CD4-positive, alpha-beta T cell treated with Interleukin-6 for 4 hours (primary cell): ENCODE measurements at places on chromosomes 5 and 9.

DNA sequence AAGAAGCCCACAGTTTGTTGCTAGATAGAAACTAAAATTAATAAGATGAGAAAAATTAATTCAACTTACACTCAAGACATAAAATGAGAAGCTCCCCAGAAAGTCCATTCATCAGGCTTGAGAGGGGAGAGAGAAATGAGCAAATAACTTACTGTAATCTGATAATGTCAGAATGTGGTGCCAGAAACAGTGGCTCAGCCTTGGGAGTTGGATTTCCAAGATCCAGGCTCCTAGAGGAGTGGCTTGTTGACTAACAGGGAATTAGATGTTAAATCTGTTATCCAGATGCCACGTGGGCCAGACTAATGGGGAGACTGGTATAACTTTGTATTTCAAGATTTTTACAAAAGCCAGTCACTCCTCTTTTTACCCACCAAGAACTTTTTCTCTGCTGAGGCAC lies 458.2 kb downstream of the GADD45G start:
- no peak for DNase-seq

GRCh38 chr9:91676046-91676445 lies 252.4 kb upstream of the NFIL3 start:
- DNase-seq, result no peak

DNA sequence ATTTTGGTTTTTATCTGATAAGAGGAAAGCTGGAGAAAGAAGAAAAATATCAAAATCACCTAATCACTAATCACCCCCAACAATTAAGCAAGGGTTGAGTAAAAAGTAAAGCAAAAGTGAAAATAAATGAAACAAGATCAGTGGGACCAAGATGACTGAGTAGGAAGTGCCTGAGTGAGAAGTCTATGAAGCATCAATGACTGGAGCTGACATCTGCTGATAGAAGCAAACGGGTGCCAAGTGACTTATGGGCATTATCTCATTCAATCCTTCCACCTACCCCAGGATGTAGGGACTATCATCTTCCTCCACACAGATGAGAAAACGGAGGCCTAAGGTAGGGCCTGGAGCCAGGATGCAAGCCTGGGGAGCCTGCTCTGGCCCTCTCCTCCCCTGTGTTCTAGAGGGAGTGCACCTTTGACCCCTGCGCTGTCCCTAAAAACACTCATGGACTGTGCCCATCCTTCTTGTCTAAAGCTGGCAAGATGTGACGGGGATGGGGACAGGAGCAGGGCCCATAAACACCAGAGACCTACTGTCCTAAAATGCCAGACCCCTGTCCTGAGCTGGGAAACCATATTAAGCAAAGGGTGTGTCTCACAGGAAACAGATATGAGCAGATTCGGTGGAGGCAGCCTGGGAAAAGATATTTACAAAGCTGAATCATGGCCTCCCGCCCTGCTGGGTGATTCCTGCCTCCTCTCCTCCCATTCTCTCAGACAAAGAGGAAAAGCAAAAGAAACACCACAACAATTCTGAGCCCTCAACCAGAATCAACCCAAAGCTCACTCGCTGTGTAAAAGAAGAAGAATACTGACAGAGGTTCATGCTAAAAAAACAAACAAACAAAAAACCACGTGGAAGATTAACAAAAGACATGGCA lies 116.0 kb downstream of the AUH start:
- DNase-seq, result no peak

GRCh38 chr9:98517761-98518160 lies 191.0 kb downstream of the GABBR2 start:
- no peak for DNase-seq

- DNase-seq, result no peak
Observed at GRCh38 chr5:174140452-174141020, 95.0 kb downstream of the NSG2 start.

- DNase-seq, result no peak
Observed at GRCh38 chr5:144581044-144581443, 410.4 kb downstream of the KCTD16 start.

DNA sequence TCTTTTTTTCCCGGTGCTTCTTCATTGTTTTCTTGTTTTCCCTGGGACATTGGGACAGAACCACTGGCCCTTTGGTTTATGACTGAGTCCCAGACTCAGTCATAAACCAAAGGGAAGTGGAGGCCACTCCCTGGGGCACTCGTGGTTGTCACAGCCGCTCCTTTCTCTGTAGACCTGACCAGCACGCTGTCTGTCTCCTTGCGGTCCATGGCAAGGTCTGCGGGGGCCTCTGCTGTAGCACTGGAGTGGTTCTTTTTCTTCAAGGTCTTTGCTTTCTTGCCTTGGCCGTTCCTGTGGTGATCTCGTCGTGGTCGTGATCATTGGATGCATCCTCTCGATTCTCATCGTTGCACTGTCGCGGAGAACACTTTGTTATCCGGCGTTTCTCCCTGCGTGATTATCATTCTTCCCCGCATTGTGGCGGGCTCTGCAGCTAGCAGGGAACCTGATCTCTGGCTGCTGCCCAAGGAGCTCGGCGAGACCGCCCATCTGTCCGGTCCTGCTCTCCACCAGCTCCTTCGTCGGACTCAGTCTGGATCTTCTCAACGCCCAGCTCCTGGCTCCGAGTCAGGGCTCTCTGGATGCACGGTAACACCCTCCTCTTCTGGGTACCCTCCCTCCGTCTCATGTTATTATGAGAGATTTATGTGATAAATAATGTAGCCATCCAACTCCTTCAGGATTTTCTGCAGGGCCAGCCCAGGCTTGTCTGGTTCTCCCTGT lies 43.5 kb upstream of the MPDZ start:
- DNase-seq, result no peak

DNA sequence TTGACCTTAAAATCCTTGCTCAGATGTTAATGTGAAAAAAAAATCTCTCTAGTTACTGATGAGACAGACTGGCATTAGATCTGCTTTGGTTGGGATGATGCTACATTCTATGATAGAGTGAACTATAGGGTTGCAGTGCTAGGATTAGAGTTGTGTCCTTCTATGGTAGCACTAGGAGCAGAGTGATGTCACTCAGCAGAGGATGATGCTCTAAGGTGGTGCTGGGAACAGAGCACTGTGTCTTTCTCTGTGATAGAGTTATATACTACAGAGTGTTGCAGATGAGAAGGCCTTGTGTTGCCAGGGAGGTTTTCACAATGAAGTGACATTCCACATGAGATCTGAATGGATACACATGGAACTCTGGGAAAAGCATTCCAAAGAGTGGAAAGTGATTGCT lies 462.3 kb downstream of the CDH12 start:
- DNase-seq, result no peak

DNA sequence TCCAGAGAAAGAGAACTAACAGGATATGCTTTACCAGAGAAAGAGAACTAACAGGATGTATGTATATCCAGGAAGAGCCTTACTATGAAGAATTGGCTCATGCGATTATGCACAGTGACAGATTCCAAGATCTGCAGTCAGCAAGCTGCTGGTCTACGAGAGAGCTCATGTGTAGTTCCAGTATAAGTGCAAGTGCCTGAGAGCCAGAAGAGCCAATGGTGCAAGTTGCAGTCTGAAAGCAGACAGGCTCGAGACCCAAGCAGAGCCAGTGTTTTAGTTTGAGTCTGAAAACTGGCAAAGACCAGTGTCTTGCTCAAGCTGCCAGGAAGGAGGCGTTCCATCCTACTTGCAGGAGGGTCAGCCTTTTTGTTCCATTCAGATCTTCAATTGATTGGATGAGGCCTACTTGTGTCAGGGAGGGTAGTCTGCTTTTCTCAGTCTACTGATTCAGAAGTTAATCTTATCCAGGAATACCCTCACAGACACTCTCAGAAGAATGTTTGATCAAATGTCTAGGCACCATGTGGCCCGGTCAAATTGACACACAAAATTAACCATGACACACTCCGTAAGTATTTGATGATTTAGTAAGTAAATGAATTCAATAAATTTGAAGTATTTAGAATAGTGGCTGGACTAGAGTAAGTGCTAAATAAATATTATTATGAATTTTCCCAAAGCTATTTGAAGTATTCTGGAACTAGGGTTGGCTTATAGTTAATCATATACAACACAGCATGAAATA lies 372.1 kb upstream of the SGCD start:
- no peak for DNase-seq

GRCh38 chr5:32059761-32060530 lies 114.2 kb downstream of the GOLPH3 start:
- DNase-seq, result no peak

GRCh38 chr5:14781106-14781505 lies 90.5 kb downstream of the ANKH start:
- DNase-seq, result no peak

DNA sequence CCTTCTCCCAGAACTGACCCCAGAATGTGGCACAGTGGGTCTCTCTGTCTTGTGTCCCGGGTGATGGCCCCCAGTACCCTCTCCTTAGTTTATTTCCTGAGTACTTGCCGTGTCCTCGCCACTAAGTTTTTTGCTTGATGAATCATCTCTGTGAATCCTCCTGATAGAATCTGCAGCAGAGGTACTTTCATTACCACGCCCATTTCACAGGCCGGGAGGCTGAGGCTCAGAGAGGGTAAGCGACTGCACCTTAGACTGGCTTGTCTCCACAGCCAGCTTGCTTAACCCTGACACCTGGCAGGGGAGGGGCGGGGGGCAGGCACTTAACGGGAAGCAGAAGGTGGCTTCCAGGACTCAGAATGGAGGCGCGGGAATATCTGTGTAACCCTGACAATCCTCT lies 7.9 kb upstream of the IER5L start:
- DNase-seq, result peak; percentile 18

- DNase-seq, result no peak
Observed at GRCh38 chr5:101425339-101425859, 522.3 kb upstream of the ST8SIA4 start.

- no peak for DNase-seq
Observed at GRCh38 chr5:126454535-126454934, 31.3 kb downstream of the GRAMD2B start.

DNA sequence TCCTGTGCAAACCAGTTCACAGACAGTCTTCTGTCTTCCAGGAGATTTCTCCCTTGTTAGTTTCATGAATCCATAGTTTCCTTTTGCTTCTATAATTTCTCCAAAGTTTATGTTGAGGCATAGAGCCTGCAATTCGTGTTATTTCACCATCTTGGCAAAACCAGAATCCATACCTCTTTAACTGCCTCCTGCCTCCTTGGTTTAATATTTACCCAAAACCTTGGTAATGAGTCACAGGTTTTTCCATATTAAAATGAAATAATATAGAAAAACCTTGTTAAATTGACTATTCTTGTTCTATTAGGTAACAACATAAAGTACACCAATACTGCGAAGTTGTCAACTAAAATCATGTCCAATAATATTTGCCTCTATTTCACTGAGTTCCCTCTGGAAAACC lies 459.7 kb downstream of the HINT1 start:
- no peak for DNase-seq

- DNase-seq, result no peak
Observed at GRCh38 chr5:1001406-1002270, 7.0 kb upstream of the NKD2 start.

- DNase-seq, result no peak
Observed at GRCh38 chr9:10055886-10056395, 556.9 kb downstream of the PTPRD start.

- no peak for DNase-seq
Observed at GRCh38 chr5:42870882-42871418, 59.3 kb upstream of the SELENOP start.

GRCh38 chr5:74833537-74834266 lies 32.5 kb downstream of the FAM169A start:
- no peak for DNase-seq

- no peak for DNase-seq
Observed at GRCh38 chr9:126158588-126159429, 167.8 kb upstream of the MVB12B start.

DNA sequence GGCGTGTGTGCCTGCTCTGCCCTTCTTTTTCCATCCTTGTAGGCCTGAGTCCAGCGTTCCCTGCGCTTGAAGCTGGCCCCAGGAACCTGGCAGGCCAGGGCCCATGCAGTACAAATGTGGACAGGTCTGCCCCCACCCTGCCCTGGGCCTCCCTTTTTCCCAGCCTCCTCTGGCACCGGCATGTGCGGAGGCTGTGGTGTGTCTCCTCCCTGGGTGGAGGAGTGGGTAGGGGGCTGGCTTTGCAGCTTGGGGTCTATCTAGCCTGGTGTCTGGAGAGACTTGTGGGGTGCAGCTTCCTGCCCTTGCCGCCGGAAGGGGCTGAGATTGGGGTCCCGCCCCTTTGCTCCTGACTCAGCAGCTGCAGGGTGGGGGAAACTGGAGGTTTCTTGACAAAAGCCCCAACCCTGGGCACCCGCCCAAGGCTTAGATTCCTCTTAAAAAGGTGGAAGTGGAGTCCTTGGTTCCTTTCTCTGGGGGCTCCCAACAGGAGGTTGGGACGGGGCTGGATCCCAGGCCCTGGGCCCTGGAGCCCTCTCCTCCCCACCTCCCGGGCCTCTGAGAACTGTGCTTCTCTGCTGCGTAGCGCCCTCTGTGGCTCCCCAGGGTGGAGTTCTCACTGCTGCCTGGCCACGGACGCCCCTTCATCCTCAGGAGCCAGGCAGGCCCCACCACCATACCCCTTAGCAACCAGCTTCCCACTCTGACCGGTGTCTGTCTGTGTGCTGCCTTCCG lies 18.0 kb downstream of the RXRA start:
- DNase-seq, result peak; percentile 53

- DNase-seq, result no peak
Observed at GRCh38 chr5:131371835-131372234, 108.0 kb downstream of the CDC42SE2 start.

- DNase-seq, result no peak
Observed at GRCh38 chr9:121741228-121741918, 89.9 kb downstream of the DAB2IP start.

- DNase-seq, result no peak
Observed at GRCh38 chr5:132001647-132002561, 9.6 kb downstream of the ACSL6 start.

- DNase-seq, result peak; percentile 80
Observed at GRCh38 chr5:141557681-141558136, 61.1 kb downstream of the DIAPH1 start.

DNA sequence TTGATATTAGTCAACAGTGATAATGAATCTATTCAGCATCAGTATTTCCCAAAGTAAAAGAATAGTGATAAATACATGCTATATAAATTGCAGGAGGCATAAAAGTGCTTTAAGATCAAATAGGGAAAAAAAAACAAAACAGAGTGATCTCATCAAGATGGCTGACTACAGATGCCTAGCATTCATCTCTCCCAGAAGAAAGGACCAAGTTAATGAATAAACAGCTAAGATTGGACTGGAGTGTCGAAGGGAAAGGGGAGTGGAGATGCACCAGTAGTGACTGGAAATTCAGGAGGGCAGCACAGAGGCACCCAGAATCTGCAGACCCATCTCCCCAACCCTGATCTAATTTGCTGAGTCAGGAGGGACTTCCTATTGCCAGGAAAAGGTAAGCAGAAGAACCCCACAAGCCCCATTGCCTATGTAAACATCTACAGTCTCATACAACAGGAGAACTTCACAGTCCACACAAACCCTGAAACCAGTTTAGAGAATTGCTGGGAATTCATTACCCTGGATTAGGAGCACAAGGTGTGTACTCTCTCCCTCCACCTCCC lies 699.4 kb downstream of the PTPRD start:
- DNase-seq, result no peak

GRCh38 chr9:80085668-80086067 lies 513.9 kb downstream of the TLE4 start:
- no peak for DNase-seq
